ENCODE measurements at places on chromosomes 13 and 19. TPM values are rescaled to one million over a fixed set of nuclear protein-coding genes. Genes with fewer than 3 reads are reported as not detected.

DNA sequence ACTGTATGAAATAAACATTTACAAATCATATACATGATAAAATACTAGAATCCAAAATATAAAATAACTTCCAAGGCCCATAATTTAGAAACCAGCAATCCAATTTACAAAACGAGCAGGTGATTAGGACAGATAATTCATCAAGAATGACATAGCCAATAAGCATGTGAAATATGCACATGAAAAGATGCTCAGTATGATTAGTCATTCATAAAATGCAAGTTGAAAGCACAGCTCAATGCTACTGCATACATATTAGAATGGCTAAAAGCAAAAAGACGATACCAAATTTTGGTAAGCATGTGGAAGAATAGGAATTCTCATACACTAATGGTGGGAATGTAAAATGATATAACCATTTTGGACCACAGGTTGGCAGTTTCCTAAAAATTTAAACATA is 837.2 kb upstream of the MIR17HG start:
- no peaks in the 10 kb centered on the region for H3K27me3 ChIP-seq
- DNase-seq: no peak
- H3K4me1 ChIP-seq: no peaks in the 10 kb centered on the region

- H3K27ac ChIP-seq: no peak overlapping the region
- no peaks in the 10 kb centered on the region for H3K36me3 ChIP-seq
Observed at GRCh38 chr13:93477238-93477637, 250.6 kb downstream of the GPC6 start.

DNA sequence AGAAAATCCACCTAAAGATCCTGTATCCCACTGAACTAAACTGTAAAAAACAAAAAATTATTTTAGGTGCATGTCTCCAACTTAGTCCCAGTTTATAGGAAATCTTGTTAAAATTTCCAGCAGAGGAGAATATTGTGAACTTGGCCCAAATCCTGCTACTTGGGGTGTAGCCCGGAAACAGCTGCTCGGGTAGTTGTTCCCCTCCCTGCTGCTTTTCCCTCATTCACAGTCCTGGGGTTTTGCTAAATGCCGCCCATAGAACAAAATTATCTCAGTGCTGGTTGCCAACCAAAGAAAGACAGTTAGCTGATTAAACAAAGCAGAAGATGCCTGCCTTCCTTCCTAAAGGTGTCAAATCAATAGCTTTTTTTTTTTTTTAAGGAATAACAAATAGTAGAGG is 330.5 kb upstream of the KLF12 start:
- no peaks in the 10 kb centered on the region for H3K4me1 ChIP-seq
- no peaks in the 10 kb centered on the region for H3K27me3 ChIP-seq
- no peaks in the 10 kb centered on the region for H3K36me3 ChIP-seq
- DNase-seq: no peak
- no peak overlapping the region for H3K4me3 ChIP-seq

GRCh38 chr19:18117364-18117691 is 19.8 kb downstream of the MAST3 start:
- H3K4me1 ChIP-seq: peaks cover 47% of the 10 kb centered on the region
- no peaks in the 10 kb centered on the region for H3K27me3 ChIP-seq
- no peak overlapping the region for H3K27ac ChIP-seq

GRCh38 chr19:15062036-15062435 is 12.8 kb downstream of the CASP14 start:
- H3K36me3 ChIP-seq: no peaks in the 10 kb centered on the region
- no peak overlapping the region for H3K27ac ChIP-seq
- no peaks in the 10 kb centered on the region for H3K4me1 ChIP-seq
- DNase-seq: no peak

GRCh38 chr13:94712812-94713560 is 641 bp upstream of the SOX21 start:
- no peaks in the 10 kb centered on the region for H3K36me3 ChIP-seq
- no peak for DNase-seq
- peaks cover 9% of the 10 kb centered on the region for H3K4me1 ChIP-seq
- H3K27me3 ChIP-seq: peaks cover 69% of the 10 kb centered on the region
- no peak overlapping the region for H3K27ac ChIP-seq

DNA sequence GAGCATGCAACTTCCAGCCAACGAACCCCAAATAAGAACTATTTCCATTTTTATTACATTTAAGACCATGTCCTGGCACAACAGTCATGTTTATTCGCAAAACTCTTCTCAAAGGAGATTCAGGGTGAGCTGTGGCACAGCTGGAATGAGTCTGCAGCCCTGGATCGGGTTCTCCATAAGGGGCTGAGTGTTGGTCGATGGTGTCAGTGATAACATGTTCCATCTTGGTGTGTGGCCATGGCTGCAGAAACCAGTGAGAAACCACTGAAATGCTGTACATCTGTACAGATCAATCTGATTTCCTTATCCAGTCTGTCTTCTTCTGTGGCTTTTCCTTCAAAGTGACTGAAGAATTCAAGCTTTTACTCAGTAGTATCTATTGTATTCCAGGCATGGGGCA is 15.2 kb downstream of the FAM124A start:
- no peak overlapping the region for H3K27ac ChIP-seq
- peaks cover 28% of the 10 kb centered on the region for H3K4me1 ChIP-seq
- H3K36me3 ChIP-seq: no peaks in the 10 kb centered on the region
- no peak overlapping the region for H3K4me3 ChIP-seq
- DNase-seq: no peak
- no peaks in the 10 kb centered on the region for H3K27me3 ChIP-seq

The SOX1 gene
- not detected for polyA plus RNA-seq

The ZSCAN1 gene
- polyA plus RNA-seq: not detected

The MBD3L3 gene
- not detected for polyA plus RNA-seq

The GPX4 gene
- 459 TPM for polyA plus RNA-seq

The CCDC61 gene
- 6.1 TPM for polyA plus RNA-seq

GRCh38 chr19:6219586-6220290 is 60.0 kb downstream of the MLLT1 start:
- H3K4me1 ChIP-seq: no peaks in the 10 kb centered on the region
- no peak for DNase-seq
- H3K27me3 ChIP-seq: no peaks in the 10 kb centered on the region
- no peak overlapping the region for H3K27ac ChIP-seq
- H3K4me3 ChIP-seq: no peak overlapping the region

The SHANK1 gene
- polyA plus RNA-seq: not detected

The USHBP1 gene
- not detected for polyA plus RNA-seq

GRCh38 chr13:73223372-73223781 is 164.6 kb downstream of the KLF5 start:
- no peaks in the 10 kb centered on the region for H3K36me3 ChIP-seq
- no peak overlapping the region for H3K4me3 ChIP-seq
- H3K4me1 ChIP-seq: peaks cover 19% of the 10 kb centered on the region

DNA sequence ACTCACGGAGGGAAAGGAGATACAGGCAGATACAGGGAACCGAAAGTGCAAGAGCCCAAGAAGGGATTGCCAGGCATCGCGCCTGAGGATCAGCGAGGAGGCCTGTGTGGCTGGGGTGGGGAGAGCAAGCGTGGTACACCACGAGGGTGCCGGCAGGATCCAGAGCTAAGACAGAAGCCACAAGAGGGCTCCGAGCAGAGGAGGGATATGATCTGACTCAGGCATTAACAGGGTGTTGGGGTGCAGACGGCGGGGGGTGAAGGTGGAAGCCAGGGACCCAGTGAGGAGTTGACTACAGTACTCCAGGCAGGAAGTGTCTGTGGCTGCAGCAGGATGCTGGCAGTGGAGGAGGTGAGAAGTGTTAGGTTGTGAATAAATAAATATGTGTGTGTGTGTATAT is 5.4 kb upstream of the PPP1R37 start:
- H3K27me3 ChIP-seq: no peaks in the 10 kb centered on the region
- H3K4me1 ChIP-seq: peaks cover 26% of the 10 kb centered on the region
- DNase-seq: no peak
- H3K4me3 ChIP-seq: no peak overlapping the region
- H3K36me3 ChIP-seq: peaks cover 11% of the 10 kb centered on the region

GRCh38 chr13:112818698-112819045 is 128.8 kb downstream of the ATP11A start:
- peaks cover 91% of the 10 kb centered on the region for H3K36me3 ChIP-seq
- H3K27me3 ChIP-seq: no peaks in the 10 kb centered on the region
- DNase-seq: no peak
- H3K27ac ChIP-seq: no peak overlapping the region
